ENCODE measurements at places on chromosomes 13 and 19.

- no peak for DNase-seq
Measured at GRCh38 chr13:100179276-100179675, 90.4 kb downstream of the PCCA start.

DNA sequence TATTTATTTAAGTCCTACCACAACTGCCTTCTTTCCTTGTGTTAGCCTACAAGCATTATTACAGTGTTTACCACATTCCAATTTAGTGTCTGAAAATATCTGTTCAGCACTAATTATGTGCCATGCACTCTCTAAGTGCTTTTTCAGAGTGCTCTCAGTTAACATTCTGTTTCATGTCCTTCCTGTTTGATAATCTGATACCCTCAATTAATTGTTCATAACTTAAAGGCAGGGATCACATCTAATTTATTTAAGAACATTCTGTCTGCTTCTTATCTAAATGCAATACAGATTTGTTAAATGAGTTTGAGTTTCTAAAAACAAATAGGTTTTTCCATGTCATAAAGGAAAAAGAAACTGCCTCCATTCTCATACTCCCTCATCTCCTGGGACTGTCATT, 649.6 kb upstream of the ATXN8OS start:
- no peak for DNase-seq

GRCh38 chr13:98301721-98302120, 124.7 kb upstream of the RNF113B start:
- DNase-seq: no peak

DNA sequence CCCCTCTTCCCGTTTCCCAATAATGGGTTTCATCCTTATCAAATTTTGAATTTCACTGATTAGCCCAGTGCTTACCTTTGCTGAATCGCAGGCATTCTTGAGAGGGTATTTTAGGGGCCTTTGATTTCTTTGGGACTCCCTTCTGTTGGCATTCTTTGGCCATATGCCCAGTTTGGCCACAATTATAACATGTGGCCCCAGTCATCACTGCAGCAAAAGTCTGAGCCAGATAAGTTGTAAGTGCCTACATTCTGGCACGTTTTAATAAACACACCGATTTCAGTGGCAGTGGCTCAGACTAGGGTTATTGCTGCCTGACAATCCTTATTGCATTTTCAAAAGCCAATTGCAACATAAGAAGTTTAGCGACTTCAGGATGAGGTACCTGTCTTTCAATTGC, 41.4 kb downstream of the ZNF726 start:
- DNase-seq: no peak

GRCh38 chr13:52451135-52451804, 836 bp upstream of the VPS36 start:
- DNase-seq: no peak

GRCh38 chr13:41643507-41643906, 186.2 kb downstream of the RGCC start:
- DNase-seq: no peak

DNA sequence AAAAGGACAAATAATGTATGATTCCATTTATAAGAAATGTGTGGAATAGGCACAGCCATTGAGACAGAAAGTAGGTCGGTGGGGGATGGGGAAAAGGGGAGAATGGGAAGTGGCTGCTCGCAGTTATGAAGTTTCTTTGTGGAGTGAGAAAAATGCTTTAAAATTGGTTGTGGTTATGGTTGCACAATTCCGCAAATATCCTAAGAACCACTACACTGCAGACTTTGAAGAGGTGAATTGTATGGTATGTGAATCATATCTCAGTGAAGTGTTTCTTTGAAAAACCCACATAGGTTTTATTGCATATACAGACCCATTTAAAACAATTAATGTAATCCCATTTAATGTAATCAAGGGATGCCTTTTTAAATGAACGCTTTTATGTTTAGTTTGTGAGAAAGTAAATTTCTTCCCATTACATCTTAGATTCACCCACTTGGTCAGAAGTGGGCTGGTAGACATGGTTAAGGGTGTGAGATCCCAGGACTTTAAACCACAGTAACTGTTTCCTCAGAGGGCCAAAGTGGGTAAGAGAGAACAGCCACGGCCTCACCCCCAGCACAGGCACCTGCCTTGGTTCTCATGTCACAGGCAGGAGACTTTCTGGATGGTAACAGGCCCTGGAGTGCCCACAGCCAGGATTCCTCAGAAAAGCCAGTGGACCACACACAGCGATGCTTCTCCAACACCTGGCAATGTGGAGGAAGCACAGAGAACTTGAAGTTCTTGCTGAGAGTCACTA, 119.3 kb upstream of the GJB6 start:
- DNase-seq: no peak

DNA sequence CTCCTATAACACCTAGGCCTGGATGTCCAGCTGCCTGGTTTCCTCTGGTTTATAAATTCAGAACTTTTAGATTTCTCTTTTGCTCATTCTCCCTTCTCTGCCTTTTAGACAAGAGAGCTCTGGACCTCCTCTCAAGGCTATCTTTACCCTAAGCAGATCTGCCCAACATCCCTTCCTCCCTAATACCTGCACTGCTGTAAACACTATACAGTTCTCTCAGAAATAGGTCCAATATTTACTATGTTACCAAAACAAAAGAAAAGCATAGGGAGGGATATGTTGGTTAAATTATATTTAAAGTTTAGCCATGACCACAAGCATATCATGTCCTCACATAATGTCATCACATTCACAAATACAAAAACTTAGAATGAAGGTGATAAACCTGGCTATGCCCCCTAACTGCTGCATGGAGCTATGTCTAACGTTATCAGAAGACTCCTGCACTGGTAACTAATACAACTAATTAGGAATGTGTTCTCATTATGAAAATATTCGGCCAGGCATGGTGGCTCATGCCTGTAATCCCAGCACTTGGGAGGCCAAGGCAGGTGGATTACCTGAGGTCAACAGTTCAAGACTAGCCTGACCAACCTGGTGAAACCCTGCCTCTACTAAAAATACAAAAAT, 18.0 kb downstream of the KPNA3 start:
- no peak for DNase-seq

- DNase-seq: no peak
Measured at GRCh38 chr13:76012091-76012721, 376.1 kb downstream of the LMO7 start.

- DNase-seq: no peak
Measured at GRCh38 chr19:31270897-31271296, 78.3 kb downstream of the TSHZ3 start.

- DNase-seq: no peak
Measured at GRCh38 chr19:28426730-28427225, 786.2 kb downstream of the UQCRFS1 start.

- DNase-seq: no peak
Measured at GRCh38 chr13:77554069-77554468, 18.6 kb downstream of the SCEL start.

GRCh38 chr19:41328157-41328841, 18.3 kb downstream of the CCDC97 start:
- DNase-seq: no peak

DNA sequence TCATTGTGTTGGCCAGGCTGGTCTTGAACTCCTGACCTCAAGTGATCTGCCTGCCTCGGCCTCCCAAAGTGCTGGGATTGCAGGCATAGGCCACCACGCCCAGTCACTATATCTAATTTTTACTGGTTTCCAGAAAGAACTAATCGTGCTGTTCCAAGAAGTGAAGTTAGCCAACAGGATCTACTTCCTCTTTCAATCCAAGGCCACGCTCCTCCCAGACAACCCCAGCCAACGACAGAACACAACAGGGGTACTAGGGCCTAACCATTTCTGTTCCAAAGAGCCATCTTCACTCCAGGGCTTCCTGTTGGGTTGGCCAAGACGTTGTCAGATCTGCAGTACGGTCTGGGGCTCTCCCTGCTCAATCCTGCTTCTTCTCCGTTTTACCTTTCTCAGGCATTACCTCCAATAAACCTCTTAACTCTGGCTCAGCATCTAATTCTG, 7.0 kb upstream of the LSM14A start:
- DNase-seq: no peak

- no peak for DNase-seq
Measured at GRCh38 chr13:109198585-109198984, 569.2 kb downstream of the MYO16 start.

- DNase-seq: no peak
Measured at GRCh38 chr13:107534548-107534947, 680.8 kb downstream of the LIG4 start.

GRCh38 chr13:46146898-46147297, 35.1 kb downstream of the LCP1 start:
- no peak for DNase-seq

GRCh38 chr19:6188811-6189210, 53.3 kb downstream of the ACSBG2 start:
- no peak for DNase-seq

DNA sequence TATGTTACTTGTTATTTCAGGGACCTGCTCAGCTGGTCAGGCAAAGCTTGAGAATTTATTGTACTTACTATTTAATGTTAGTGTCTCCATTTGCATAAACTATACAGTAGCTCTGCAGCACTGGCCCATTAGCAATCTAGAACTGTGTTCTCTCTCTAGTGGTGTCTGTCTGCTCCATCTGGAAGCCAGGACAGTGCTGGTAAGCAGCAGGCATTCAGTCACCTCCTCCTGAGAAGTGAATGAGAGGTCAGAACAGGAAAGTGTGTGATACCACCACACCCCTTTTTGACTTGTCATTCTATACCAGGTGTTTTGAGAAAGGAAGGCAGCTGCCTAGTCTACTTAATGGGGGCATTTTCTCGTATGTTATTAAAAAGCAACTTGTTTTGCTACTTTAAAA, 3.9 kb downstream of the COG3 start:
- no peak for DNase-seq

DNA sequence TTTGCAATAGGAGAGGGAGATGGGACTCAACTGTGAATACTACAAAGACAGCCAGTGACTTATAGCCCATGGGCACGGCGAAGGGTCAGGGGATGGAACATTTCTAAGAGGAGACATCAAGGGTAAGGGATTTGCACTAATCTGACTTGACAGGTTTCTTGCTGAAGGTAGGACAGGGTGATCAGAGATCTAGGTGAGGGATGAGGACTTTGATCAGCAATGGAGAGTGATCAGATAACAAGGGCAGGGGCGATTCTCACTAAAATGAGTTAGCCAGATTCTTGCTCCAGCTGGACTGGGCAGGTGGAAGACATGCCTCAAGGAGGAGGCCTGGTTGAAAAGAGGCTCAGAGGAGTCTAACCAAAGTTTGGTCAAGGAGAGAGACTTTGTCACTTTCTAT, 209.2 kb downstream of the SLC7A1 start:
- DNase-seq: no peak

DNA sequence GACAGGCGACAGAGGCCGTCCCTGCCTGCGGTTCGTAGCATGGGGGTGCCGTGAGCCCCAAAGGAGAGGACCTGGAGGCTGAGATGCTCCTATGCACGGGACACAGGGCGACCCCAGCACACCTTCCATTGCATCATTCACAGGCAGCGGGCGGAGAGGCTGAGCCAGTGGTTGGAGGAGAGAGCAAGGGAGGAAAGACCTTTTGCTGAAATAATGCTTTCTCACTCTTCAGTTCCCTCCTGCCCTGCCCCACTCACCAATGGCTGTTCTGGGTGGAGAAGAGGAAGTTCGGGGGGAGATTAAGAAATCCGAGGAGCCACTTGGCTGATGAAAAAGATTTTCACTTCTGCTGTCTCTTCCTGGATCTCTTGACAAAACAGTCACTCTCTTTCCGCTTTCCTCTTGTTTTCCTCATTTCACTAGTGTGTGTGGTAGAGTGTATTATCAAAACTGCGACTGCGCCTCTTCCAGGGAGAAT, at the start of gene NLRP12:
Gene NLRP12, minus strand, starts transcription at position 181 of the 478 bp plus-strand sequence. Its CDS starts 140 bp downstream, at position 41.
- no peak for DNase-seq

DNA sequence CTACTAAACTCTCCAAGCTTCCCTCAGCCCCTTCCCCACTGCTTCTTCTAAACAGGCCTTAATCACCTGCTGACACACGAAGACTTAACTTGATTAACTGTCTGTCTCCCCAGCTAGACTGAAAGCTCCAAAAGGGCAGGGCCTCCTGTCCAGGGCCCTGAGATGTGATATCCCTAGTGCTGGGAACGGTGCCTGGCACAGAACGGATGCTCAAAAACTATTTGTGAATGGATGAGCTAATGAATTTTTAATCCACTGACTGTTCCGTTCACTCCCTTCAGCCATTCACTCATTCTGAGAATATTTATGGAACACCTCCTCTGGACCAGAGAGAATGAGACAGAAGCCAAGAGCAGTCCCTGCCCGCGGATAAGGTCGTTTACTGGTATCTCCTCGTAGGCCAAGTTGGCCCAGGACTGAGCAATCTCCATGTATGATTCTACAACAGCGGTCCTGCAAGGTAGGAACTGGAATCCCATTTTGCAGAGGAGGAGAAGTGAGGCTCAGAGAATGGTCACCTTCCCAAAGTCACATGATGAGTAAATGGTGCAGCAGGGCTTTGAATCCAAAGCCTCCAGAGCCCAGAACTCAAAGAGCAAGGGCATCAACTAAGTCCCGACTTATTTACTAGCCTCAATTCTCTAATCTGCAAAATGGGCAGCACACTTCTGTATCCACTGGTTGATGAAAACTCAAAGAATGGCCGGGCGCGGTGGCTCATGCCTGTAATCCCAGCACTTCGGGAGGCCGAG, 3.4 kb downstream of the DMWD start:
- DNase-seq: no peak
